ENCODE measurements at places on chromosomes 5 and 9.

DNA sequence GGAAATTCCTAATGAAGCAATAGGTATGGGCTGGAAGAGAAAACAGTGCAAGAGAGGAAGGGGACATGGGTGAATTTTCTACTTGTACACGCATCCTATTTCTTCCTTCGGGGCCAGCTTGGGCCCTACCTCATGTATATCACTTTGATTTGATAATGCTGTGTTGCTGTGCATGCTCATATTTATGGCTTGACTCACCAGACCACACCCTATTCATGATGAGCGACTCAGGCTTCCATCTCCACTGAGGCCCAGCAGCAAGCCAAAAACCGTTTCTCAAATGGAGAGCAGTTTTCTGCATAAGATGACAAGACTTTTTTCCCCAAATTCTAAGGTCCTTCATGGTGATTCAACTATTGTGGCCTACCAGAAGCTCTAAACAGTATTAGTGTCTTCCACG is 2039.1 kb upstream of the CDH9 start:
- DNase-seq: no peak

DNA sequence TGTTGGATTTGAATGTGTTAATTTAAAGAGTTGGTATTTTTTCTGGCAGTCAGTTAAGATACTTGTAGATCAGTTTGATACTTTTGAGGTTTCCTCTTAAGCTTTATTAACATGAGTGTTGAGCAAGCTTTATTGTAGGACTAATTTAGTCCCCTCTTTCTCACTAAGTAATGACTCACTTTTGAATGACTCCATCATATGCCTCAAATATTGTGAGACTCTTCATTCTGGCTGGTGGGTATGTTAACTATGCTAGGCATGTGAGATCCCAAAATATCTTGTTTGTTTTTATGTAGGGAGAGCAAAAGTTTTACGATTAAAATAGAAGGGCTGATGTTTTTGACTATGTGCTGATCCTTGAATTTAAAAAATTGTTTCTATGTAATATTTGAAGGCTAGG is 355.7 kb downstream of the IZUMO3 start:
- no peak for DNase-seq

- peak; percentile 11 for DNase-seq
Observed at GRCh38 chr9:123322273-123323195, 33.5 kb upstream of the CRB2 start.

DNA sequence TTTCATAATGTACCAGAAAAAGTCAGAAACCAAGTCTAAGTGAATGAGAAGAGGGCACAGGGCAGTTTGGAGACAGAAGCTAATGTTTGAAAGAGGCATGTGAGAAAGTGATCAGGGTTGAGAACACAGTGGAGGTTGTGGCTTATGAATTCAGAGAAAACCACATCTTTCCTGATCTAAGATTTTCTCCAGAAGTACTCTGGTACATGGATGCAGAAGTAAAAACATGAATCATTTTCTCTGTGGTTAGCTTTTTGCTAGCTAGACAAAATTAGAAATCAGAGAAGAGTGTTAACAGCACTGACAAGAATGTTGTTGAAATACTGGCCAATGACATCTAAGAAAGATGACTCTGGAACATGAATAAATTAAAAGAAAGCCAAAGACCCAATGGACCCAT is 541.1 kb downstream of the DNAH5 start:
- no peak for DNase-seq

- no peak for DNase-seq
Observed at GRCh38 chr5:66718374-66719002, 122.3 kb downstream of the MAST4 start.

DNA sequence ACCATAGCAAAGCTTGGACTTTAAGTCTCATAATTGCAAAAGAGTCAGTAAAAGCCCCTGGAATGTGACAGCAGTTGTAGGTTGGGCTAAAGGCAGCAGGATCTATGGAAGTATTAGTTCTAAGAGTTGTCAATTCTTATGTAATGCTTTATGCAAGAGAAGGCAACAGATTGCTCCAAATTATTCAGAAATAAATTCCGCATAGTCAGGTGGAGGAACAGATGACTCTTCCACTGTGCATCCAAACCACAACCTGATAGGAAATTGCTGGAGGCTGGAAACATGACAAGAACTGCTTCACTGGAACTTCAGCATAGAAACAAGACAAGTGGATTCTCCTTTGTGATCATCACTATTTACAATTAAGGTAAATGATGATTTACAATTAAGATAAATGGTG is 101.0 kb downstream of the STARD4 start:
- no peak for DNase-seq

GRCh38 chr5:97501965-97502305 is 318.9 kb upstream of the RIOK2 start:
- no peak for DNase-seq

- peak; percentile 69 for DNase-seq
Observed at GRCh38 chr9:33130961-33131789, 36.0 kb downstream of the B4GALT1 start.

GRCh38 chr9:93354451-93354850 is 97.0 kb upstream of the FAM120A start:
- DNase-seq: no peak

- no peak for DNase-seq
Observed at GRCh38 chr9:131748411-131748955, 8.6 kb upstream of the RAPGEF1 start.

DNA sequence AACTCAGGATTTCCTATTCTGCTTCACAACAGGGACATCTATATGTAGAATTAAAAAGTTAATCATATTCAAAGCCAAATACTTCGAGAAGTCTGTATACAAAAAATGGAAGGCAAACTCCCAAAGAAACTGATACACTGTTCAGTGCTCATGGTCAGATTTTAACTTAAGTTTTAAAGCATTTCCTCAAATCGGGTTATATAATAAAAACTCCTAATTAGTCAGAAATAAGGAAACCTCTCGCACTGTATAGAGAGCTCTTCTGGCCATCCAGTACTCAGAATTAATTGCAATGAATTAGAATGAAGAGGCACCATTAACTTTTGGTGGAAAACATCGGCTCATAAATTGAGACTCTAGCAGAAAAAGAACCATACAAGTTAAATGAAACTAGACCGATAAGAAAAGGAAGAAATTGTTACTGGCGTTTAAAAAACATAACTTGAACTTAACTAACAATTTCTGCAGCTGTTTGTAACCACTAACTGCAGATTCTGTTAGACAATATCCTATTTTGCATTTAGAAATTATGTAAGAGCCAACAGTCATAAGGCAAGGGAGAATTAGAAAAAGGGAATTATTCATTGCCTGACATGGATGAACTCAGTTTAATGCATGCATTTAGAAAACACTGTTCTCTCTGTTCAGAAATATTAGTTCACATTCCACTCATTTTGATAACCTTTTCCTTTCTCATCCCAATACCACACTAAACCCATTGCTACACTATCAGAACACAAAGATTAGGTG is 96.6 kb downstream of the FNBP1 start:
- no peak for DNase-seq

GRCh38 chr5:63854076-63854475 is 108.2 kb downstream of the HTR1A start:
- no peak for DNase-seq

- no peak for DNase-seq
Observed at GRCh38 chr9:2567922-2568321, 53.7 kb upstream of the VLDLR start.

All from NCI-H2029 (cell line).